ENCODE measurements at places on chromosomes 7 and 10. TPM values are rescaled to one million over a fixed set of nuclear protein-coding genes. Genes with fewer than 3 reads are reported as not detected.
A peak's percentile ranks its signal among the peaks of the same experiment; 100 is the strongest.

GRCh38 chr7:42730586-42730985 is 181.3 kb downstream of the C7orf25 start:
- DNase-seq: no peak

- no peak for DNase-seq
These were observed 467 bp downstream of the MMRN2 start for GRCh38 chr10:86956848-86957448.

GRCh38 chr7:151704960-151705635 is 171.8 kb downstream of the PRKAG2 start:
- no peak for DNase-seq

- no peak for DNase-seq
These were observed 144.9 kb downstream of the KIF20B start for GRCh38 chr10:89846281-89846630.

DNA sequence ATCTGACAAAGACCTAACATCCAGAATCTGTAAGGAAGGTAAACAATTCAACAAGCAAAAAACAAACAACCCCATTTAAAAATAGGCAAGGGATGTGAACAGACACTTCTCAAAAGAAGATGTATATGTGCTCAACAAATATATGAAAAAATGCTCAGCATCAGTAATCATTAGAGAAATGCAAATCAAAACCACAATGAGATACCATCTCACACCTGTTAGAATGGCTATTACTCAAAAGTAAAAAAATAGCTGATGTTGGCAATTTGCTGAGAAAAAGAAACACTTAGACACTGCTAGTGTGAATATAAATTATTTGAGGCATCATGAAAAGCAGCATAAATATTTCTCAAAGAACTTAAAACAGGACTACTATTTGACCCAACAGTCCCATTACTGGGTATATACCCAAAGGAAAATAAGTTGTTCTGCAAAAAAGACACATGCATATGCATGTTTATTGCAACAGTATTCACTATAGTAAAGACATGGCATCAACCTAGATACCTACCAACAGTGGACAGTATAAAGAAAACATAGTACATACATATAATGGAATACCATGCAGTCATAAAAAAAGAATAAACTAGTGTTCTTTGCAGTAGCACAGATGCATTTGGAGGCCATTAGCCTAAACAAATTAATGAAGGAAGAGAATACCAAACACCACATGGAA is 980.1 kb downstream of the KCNMA1 start:
- no peak for DNase-seq

DNA sequence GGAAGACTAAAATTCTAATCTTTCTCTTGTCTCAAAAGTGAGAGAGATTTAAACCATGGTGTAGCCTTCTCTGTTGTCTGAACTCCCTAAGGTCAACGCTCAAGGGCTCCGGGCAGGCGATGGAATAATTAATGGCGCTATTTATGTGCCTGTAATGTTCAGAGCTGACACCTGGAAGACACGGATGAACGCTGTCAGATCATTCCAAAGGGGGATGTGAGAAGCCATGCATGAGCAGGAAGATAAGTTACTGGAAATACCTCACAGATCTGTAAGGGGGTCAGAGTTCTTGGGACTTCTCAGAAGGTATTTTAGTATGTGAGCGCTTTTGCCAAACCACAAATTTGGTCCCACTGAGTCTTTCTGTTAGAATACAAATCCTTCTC is 73.3 kb upstream of the MTPN start:
- no peak for DNase-seq

- DNase-seq: peak; percentile 84
These were observed 161.0 kb downstream of the SKIDA1 start for GRCh38 chr10:21364196-21365114.

DNA sequence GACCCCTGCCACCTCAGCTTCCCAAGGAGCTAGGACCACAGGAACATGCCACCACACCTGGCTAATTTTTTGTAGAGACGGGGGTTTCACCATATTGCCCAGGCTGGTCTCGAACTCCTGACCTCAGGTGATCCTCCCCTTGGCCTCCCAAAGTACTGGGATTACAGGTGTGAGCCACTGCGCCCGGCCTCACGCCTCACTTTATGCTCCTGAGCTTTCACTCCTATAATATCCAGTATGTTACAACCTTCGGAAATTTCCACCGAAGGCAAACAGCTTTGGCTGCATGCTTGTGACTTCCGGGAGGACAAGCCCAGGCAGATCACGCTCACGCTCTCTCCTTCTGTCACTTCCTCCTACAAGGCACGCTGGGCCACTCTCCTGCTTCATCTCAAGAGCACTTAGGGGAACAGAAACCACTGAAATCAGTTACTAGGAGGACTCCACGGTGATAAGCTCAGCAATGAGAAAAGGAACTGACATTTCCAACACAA is 4.4 kb upstream of the MAD1L1 start:
- DNase-seq: no peak

- DNase-seq: peak; percentile 86
These were observed 10.4 kb downstream of the CHST3 start for GRCh38 chr10:71974489-71975021.

DNA sequence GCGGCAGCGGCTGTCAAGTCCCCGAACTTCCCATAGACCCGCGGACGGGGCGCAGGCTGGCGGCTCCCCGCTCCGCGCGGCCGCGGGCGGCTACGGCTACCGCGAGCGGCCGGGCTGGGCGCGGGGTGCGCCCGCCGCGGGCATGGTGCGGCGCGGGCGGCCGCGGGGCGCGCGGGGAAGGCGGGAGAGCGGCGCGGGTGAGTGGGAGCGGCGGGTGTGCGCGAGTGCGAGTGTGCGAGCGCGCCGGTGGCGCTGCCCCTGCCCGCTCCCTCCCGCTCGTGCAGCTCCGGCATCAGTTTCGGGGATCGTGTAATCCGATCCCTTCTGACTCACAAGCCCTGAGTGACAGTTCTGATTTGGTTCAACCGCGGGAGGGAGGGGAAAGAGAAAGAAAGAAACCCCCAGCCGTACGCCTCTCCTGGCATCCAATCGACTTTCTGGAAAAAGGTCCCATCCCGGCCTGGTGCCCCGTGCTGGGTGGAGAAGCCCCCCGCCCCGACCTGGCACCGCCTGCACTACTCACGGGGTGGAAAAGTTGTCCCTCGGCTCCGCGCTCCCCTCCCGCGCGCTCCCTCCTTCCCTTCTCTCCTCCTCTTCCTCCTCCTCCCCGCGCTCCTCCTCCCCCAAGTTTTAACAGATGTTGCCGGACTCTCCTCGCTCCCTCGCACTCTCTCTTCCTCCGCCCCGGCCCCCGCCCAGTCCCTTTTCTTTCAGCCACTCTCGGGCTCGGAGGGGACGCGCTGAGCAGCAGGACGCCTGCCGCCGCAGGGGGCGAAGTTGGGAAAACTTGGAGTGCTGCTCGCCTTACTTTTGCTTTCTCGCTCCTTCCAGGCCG is at the start of gene GLI3:
TSS of gene GLI3 (minus strand) at position 234 of the 835 bp plus-strand sequence. CDS start 13,956 bp downstream, outside the sequence.
- DNase-seq: peak; percentile 89

DNA sequence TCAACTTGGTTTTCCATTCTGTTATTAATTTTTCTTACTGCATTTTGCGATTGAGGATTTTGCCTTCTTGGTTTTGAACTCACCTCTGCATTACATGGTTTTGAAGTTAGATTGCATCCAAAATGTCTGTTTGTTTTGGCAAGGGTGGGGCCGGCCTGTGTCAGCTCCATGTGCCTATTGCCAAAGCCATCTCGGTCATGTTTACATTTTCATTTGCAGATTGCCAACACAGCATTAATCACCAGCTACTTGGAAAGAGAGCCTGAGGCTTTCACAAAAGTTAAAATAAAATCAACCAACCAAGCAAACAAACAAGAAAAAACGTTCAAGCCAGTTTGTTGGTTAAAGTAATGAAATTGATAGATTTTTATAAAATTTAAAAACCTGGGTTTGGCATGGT is 695.8 kb downstream of the TYW1 start:
- DNase-seq: no peak

GRCh38 chr7:157017603-157018327 is 7.3 kb upstream of the MNX1 start:
- DNase-seq: no peak

DNA sequence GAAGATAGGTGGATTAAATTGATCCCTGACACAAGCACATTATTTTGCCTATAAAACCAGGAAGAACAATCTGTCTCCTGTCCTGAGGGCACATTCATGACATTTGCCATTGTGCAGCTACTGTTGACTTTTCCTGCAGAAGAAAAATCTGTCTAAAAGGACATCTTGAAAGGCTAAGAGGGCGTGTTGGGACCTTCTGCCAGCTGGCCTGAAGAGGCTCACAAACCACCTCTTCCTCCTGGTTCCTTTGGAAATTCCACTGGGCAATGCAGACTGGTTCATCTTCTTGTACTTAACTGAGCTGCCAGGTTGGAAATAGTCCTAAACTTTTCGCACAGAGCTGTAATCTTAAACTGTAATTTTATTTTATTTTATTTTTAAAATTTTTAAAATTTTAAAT is 35.7 kb upstream of the PIP start:
- DNase-seq: no peak

DNA sequence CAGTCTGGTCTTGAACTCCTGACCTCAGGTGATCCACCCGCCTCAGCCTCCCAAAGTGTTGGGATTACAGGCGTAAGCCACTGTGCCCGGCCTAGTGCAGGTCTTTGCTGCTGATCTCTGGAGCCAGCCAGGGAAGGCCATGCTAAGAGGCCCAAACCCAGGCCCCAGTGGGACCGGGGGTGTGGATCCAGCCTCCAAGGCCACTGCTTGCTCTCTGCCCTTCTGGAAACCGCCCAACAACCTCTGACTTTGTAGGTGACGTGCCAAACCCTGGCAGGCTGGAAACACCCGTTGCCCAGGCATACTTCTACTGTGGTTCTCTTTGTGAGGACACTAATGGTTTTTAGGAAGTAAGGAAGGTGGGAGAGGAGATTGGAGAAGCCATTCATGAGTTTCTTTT is 83.5 kb upstream of the GNA12 start:
- DNase-seq: no peak

GRCh38 chr10:2897619-2898508 is 169.5 kb upstream of the PFKP start:
- DNase-seq: peak; percentile 77

DNA sequence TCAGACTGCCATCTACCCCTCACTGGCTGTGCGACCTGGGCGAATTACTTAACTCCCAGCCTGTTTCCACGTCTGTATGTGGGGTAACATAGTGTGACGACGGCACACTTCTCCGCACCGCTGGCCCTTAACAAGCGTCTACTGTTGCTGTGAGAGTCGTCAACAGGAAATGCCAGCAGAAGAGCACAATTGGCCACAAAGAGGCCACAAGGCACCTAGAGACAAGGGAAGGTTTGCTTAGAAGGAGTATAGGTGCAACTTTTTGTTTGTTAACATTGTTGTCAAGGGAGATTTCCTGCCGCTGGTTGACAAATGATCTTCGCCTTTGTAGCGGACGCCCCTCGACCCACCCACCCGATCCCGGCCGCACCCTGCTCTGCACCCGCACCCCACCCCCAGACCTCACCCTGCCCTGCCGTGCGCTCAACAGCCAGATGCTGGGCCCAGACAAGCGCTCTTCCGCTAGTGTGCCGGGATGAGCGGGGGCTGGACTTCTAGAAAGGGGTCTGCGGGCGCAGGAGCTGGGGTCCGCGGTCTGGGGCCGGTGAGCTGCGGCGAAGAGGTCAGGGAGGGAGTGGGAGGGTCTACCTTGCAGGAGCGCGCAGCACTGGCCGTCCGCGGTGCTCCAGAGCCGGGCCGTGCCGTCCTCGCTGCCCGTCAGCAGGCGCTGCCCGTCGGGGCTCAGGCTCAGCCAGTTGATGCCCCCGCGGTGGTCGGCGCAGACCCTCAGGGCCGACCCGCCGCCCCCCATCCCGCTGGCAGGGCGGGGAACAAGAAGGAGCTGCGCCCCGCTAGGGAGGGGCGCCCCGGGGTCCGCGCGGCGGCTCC is 785 bp downstream of the WDR86 start:
- DNase-seq: no peak

DNA sequence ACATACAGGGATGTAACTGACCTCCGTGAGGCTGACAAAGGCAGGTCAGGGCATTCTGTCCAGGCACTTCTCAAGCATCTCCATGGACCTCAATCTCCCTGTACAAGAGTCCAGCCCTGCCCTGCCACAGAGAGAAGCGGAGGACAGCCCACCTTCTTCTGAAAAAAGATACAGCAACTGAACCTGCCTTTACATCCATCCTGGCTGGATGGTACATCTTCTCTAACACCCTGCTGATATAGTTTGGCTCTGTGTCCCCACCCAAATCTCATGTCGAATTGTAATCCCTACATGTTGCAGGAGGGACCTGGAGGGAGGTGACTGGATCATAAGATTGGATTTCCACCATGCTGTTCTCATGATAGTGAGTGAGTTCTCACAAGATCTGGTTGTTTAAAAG is 40.5 kb upstream of the KCNMA1 start:
- no peak for DNase-seq

- no peak for DNase-seq
These were observed 118.7 kb upstream of the GDF10 start for GRCh38 chr10:47181052-47181849.

- DNase-seq: no peak
These were observed 55.8 kb upstream of the DYNC1I1 start for GRCh38 chr7:95716357-95717122.

DNA sequence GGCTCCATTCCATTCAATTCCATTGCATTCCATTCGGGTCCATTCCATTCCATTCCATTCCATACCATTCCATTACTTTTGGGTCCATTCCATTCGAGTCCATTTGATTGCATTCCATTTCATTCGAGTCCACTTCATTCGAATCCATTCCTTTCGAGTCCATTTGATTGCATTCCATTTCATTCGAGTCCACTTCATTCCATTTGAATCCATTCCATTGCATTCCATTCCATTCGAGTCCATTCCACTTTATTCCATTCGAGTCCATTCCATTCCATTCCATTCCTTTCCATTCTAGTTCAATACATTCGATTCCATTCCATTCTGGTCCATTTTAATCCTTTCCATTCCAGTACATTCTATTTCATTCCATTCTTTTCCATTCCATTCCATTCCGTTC is 334.0 kb downstream of the ZNF33B start:
- DNase-seq: no peak

- DNase-seq: no peak
These were observed 45.5 kb downstream of the AOC1 start for GRCh38 chr7:150897502-150898474.

The NRCAM gene
- total RNA-seq: 14.6 TPM

The LIPN gene
- not detected for total RNA-seq

The COX19 gene
- 9.6 TPM for total RNA-seq

The MMRN2 gene
- total RNA-seq: 1.9 TPM

The PPP1R17 gene
- total RNA-seq: not detected

Data from HT1080 (cell line).